H1 (cell line): ENCODE measurements at places on chromosomes 7 and 10.

DNA sequence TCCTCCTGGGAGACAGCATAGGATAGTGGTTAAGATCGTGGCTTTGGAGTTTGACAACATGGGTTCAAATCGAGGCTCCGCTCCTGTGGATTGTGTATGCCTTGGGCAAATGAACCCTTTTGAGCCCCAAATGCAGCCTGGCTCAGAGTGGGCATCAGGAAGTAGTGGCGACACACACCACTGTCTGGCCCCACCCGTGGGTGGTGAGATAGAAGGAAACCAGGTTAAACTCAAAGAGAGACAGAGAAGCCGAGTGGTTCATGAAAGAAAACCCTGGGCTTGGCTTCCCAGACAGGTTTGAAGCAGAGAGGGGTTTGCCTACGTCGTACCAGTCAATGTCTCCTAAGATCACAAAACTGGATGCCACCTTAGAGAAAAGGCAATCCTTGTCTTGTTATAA, 57.7 kb downstream of the PRTFDC1 start:
- no peak for DNase-seq

GRCh38 chr10:3229815-3230214, 57.2 kb upstream of the PITRM1 start:
- no peak for DNase-seq

GRCh38 chr10:1374511-1375345, 318.5 kb downstream of the WDR37 start:
- peak; percentile 44 for DNase-seq

DNA sequence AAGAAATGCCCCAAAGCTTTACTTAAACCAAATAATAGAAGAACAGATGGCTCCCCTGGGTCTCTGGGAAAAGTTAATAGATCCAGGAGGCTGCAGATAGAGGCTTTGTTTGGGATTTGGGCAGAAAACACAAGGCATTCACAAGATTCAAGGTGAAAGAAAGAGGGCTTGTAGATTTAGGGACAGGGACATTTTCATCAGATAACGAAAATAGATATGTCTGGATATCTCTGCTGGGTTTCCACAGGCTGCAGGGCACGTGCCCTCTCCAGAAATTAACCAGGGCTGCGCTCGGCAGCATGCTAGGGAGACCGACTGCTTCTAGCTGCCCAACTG, 14.9 kb downstream of the CARD11 start:
- DNase-seq: no peak

- no peak for DNase-seq
Measured at GRCh38 chr10:12419262-12419847, 70.0 kb downstream of the CAMK1D start.

- DNase-seq: no peak
Measured at GRCh38 chr7:47799524-47799923, 148.7 kb downstream of the PKD1L1 start.

DNA sequence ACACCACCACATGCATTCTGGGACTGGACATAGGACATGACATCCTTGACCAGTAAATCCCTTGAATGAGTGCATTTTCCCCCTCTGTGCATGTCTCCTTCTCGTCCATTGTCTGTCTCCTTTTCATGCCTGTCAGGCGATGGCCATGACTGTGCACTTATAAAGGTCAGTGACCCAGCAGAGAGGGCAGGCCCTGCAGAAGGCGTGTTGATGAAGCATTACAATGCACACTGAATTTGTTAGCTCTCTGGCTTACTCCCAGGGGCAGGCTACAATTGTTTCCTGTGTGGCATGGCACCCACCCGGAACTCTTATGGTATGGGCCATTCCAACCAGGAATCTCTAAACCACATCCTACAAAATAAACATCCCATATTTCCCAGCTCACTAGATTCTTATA, 71.1 kb downstream of the SAMD9 start:
- no peak for DNase-seq

GRCh38 chr7:155874411-155874810, 62.1 kb upstream of the SHH start:
- peak; percentile 19 for DNase-seq

GRCh38 chr10:37754538-37755323, 102.7 kb downstream of the ZNF248 start:
- DNase-seq: no peak

- peak; percentile 47 for DNase-seq
Measured at GRCh38 chr7:88306590-88307048, at the start of gene STEAP4. TSS of gene STEAP4 (minus strand) at chr7:88306894. CDS start at chr7:88284269, 22,625 bp downstream.

DNA sequence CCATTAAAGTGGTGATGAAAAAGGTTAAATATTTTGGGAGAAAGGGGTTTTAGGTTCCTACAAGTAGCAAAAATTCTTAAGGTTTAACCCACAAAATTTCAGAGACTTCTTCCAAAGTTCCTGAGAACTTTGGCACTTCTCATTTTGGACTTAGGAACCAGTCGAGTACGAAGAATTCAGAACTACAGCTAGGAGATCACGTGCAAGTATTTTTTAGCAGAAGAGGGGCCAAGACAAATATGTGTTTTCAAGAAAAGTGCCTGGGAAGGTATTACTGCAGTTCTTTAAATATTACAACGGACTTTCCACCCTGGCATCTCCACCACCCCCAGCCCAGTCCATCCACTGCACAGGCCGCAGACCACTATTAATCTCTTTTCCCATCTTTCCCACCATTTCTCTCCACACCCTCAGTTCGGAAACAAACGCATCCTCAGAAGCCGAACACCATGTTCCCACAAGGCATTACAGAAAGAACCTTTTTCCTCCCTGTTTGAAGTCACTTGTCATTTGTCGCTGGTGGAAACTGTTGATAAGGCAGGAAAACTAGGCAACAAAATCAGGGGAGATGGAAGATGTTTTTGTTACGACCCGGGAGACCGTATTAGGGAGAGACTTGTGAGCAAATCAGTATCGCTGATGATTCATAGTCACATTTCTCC, 7.1 kb downstream of the INHBA start:
- no peak for DNase-seq

DNA sequence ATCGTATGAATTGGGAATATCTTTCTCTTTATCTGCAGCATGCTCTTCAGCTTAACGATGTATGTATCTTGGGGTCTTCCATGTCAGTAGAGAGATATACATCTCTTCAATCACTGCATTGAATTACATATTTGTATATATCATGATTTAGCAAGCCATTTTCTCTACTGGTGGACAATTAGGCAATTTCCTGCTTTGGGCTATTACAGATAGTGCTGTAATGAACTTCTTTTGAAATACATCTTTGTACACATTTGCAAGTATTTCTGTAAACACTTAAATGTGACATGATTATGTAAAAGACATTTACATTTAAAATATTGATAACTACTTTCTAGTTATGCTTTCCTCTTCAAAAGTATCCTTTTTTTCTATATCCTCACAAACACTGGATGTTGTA, 199.0 kb downstream of the PPP1R9A start:
- DNase-seq: no peak

GRCh38 chr7:151684408-151685175, 164.9 kb upstream of the RHEB start:
- no peak for DNase-seq

- DNase-seq: no peak
Measured at GRCh38 chr10:31101123-31101522, 69.5 kb upstream of the ZNF438 start.

DNA sequence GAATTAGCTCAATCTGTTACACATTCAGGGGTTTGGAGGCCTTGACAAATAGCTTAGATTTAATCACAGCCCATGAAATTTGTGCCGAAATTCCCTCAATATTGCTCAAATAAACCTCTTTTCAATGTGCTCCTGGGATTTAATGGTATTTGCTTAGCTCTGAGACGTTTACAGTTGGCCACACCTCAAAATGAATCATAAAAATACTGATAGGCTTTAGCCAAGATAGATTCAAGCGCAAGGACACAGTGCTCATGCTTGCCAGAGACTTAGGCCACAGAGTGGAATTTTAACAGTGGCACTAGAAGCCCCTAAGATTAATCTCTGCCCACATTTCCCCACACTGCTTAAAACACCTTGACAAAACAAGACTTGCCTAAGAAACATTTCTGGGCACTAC, 2.3 kb upstream of the SEMA3C start:
- no peak for DNase-seq

DNA sequence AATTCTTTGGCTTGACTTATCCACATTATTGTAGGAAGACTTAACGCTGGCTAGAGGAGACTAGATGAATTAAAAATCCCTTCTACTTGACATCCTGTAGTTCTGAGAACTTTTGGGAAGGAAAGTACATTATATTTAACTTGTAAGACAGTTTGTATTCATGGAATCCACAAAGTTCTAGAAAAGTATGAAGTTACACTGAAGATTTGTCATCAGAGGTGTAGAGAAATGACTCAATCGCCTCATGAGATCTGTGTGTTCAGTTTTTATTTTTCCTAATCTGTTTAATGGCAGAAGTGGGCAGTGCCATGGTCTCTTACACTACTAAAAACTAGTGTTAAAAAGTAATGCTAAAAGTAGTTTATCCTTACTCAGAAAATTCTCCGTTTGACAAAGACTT, 89.1 kb upstream of the SMIM30 start:
- DNase-seq: no peak

DNA sequence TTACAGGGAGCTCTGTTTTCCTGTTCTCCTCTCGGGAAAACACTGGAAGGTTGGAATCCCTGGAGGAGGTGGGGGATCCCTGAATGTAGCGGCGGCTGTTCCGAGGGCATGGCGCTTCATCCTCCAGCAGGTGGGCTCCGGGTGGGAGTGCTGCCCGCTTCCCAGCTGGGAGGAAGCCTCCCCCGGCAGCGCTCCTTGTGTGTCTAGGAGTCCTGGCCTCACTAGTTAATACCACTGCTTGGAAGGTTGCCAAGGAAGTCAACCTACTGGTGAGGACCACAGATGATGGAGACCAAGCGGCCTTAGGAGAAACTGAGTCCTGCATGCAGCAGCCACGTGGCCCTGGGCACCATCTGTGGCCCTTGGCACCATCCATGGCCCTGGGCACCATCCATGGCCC, 151.9 kb upstream of the PFKP start:
- DNase-seq: no peak

GRCh38 chr10:89002226-89002978, 11.8 kb downstream of the FAS start:
- no peak for DNase-seq

GRCh38 chr7:51518646-51519045, 202.0 kb upstream of the COBL start:
- DNase-seq: no peak

- peak; percentile 73 for DNase-seq
Measured at GRCh38 chr7:93574646-93575554, at the start of gene CALCR. TSS of gene CALCR (minus strand) at chr7:93574724. CDS start at chr7:93486981, 87,743 bp downstream.

- no peak for DNase-seq
Measured at GRCh38 chr10:91520661-91521060, 110.5 kb downstream of the HECTD2 start.

- no peak for DNase-seq
Measured at GRCh38 chr7:1055956-1056784, 11.8 kb downstream of the GPR146 start.

- DNase-seq: no peak
Measured at GRCh38 chr7:5670183-5670935, 111.1 kb downstream of the RNF216 start.

DNA sequence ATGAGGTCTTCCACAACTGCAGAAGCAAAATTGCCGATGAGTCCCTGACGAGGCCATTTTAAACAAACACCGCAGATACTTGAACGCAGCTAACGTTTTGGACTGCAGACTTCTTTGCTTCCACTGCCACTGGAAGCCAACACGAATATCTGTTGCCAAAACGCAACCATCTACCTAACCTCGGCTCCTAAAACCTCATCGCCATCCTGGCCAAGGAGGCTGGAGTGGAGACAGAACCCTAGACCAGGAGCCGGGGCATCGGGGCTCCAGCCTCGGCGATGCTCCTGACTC, 493 bp downstream of the WDR91 start:
- no peak for DNase-seq

GRCh38 chr10:122122493-122122892, 133.5 kb downstream of the TACC2 start:
- DNase-seq: no peak

DNA sequence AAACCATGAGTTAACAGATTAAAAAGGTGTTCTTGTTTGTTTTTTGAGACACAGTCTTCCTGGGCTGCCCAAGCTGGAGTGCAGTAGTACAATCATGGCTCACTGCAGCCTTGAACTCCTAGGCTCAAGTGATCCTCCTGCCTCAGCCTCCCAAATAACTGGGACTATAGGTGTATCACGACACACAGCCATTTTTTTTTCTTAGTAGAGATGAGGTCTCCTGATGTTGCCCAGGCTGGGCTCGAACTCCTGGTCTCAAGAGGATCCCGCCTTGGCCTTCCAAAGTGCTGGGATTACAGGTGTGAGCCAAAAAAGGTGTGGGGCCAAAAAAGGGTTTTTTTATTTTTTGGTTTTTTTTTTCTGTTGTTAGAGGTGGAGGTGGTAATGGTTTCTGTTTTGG, 29.3 kb downstream of the KMT2C start:
- no peak for DNase-seq

DNA sequence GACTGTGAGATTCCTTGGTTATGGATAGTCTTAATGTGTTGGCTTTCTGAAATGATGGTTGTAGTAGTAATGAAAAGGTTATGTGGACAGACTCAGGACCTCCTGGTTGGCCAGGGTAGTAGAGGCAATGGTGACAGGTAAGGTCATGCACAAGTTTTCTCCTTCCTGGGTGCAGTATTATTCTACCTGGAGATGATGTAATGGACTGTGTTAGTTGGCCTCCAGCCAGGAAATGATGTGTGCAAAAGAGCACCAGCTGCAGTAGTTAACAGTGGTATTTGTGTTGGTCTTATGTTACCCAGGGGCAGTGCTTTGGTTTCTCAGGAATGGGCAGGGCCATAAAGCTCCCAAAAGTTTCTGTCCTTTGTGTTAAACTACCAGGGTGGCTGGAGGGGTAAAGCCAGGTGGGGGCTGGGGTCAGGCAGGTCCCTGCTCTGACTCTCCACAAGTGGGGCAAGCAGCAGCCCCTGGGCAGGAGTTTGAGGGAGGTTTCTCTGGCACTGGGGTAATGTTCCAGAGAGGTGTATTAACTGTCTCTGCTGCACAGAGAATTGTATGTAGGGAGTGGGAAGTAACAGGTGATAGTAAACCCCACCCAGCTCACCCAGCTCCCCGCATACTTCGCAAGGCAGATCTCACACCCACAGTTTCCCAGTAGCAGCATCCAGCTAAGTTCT, 36.3 kb downstream of the GPR22 start:
- DNase-seq: no peak

DNA sequence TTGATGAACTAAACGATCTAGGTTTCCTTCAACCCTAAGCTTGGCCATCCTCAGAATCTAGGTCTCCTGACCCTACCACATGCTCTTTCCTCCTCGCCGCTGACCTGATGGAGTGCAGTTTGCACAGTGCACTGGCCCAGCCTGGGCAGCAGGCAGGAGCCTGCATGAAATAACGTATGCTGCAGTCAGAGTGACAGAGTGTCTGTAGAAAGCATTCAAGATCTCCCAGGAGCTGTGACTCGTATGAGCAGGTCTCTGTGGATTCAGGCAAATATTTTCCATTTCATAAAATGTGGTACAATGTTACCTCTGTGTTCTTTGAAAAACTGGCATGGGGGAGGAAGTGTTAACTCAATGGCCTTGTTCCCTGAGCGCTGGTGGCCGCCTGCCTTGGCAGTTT, 441.8 kb downstream of the RPS24 start:
- no peak for DNase-seq

- DNase-seq: no peak
Measured at GRCh38 chr10:7165500-7166177, 245.2 kb downstream of the SFMBT2 start.
